ENCODE measurements at places on chromosomes 11 and 22.

DNA sequence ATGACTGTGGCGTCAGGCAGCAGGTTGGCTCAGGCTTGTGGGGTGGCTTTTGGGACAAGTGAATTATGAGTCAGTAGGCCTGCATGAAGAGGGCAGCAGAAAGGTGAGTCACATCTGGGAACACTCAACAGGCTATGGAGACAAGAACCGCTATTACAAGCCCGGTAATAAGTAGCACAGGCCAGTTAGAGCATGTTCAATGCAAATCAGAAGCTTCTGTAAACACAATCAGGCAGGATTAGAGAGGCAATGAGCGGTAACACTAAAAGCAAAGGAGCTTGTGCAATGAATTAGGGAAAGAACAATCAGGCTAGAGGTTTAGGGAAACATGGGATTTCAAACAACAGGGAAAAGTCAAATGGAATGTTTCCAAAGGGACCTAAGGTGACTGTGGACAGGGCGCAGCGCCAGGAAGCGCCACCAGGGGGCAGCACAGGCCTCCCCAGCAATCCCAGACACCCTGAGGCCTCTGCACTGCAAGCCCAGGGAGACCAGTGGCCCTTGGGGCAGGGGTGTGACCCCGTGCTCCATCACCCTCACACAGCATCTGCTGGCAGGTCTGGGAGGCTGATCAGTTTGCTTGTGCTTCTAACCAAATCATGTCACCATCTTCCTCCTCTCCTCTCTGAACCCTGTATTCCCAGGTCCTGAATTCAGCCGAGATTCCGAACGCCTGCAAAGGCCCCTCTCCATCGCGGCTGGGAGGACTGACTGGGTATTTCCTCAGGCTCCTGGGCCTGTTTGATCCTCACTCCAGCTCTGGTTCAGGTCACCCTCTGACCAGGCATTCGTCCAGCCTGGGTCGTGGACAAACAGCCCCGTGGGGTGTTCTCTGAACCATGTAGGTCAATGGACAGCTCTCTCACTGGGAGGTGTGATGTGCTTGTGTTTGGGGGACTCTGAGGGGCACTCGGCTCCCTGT, 50.0 kb downstream of the C11orf58 start:
- DNase-seq, result peak; percentile 79

- DNase-seq, result no peak
These were observed 25.5 kb downstream of the CHORDC1 start for GRCh38 chr11:90197377-90197776.

- DNase-seq, result no peak
These were observed 5.1 kb upstream of the ARSA start for GRCh38 chr22:50633086-50633485.

DNA sequence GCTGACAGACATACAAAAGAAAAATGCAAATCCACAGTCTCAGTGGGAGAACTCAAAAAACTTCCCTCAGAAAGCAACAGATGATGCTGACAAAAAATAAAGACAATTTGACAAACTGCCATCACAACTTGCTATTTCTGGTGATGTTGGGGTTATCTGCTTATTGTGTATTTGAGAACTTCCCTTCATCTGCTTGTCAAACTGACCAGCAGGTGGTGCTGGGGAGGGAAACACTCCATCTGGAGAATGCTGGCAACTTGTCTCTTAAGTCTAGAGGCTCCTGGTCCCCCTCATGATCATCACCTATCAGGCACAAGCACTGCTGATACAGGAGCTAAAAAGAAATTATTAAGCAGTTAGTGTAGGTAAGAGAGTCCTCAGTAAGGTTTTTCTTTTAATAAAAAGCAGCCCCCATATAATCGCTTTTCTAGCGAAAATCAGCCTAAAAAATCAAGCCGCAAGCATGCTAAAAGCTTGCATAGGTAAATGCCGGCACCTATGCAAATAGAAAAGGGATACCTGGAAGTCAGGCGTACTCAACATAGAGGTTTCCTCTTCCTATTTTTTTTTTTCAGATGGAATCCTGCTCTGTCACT, 9.8 kb upstream of the FAM111B start:
- peak; percentile 1 for DNase-seq

DNA sequence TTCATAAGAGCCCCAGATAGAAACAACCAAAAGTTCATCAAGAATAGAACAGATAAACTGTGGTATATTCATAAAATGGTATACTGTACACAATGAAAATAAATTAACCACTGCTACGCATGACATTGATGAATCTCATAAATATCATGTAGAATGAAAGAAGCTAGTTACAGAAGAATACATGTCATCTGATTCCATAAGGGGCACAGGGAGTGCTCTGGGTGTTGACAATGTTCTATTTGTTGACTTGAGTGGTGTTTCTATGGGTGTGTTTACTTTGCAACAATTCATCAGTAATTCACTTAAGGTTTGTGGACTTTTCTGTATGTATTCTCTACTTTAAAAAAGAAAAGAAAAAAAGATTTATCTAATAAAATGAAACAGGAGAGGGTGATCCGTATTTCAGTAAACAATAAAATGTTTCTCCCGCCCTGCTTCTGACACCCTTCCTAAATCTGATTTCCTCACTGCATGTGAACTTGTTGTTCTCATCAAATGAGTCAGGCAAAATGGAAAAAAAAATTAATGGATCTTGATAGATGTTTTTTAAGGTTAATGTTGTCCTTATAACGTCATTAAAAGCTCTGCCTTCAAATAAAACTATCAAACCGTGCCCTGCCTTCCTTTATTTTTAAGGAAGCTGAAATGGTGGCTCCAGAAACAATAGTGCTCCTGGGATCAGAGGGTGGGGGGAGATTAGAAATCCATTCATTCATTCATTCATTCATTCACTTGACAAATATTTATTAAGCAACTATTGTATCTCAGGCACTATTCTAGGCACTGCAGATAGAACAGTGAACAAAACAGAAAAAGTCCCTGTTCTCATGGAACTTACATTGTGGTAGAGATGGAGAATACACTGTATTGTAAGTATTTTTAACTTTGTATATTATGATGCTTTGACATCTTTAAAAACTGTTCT, 77.2 kb upstream of the CD44 start:
- no peak for DNase-seq

DNA sequence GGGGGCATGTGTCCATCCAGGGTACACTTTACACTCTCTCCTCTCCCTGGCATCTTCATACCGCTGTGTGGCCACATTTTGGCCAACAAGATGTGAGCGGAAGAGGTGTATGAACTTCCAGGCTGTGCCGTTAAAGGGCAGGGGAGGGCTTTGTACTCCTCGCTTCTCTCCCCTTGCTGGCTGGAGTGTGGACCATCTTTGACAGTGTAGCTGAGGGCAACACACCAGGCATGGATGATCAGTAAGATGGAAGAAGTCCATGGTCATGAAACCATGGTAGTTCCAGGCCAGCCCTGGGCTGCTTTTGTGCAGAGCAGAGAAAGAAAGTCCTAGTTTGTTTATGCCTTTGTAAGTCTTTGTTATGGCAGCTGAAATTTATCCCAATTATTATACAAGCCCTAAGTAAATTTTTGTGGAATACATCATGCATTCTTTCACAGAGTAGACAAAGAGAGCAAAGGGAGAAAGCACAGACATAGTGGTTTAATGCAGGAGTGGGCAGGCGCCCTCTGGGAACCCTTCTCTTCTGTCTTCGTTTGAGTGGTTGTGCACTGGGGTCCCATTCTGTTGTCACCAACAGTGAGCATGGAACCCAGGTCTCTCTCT, 70.4 kb downstream of the FBXO7 start:
- DNase-seq, result no peak

DNA sequence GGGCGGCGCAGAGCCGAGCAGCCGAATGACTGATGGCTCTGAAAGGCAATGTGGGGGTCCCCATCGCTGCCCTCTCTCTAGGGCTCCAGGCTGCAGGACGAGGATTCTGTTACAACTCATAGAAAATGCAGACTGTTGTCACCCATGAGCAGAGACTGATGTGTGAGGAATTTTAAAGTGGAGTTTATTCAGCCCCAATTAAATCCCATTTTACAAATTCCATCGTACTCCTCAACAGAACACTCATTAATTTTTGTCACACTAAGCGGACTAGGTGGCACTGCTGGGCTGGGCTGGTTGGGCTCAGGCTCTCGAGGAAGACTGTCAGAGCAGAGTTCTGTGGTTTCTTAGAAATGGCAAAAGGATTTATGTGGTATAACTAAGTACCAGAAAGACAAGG, 102.6 kb upstream of the SPON1 start:
- DNase-seq, result peak; percentile 38
